ENCODE measurements at places on chromosomes 3 and 15. TPM values are rescaled to one million over a fixed set of nuclear protein-coding genes. Genes with fewer than 3 reads are reported as not detected.

Gene SLC28A1
- total RNA-seq, result not detected

Gene PODXL2
- total RNA-seq, result 13.0 TPM

Gene OR5K2
- total RNA-seq, result not detected

Gene SCAANT1
- total RNA-seq, result not detected

Gene PPARG
- total RNA-seq, result 18.3 TPM

Gene IRAK2
- total RNA-seq, result 6.7 TPM

Gene CMSS1
- 15.0 TPM for total RNA-seq

Gene ADCY5
- 0.13 TPM for total RNA-seq

Gene TFRC
- 132 TPM for total RNA-seq

Gene RTP3
- total RNA-seq, result not detected

Gene GOLGA8Q
- not detected for total RNA-seq

Gene GOLGA8M
- total RNA-seq, result not detected

Gene GOLGA8T
- total RNA-seq, result not detected

Gene GOLGA6B
- total RNA-seq, result not detected

Gene ZBED2
- total RNA-seq, result 20.5 TPM

Gene SLCO2A1
- total RNA-seq, result 2.4 TPM

Gene C3orf85
- total RNA-seq, result not detected

Gene LINGO1
- 0.16 TPM for total RNA-seq

Gene NGRN
- total RNA-seq, result 71.2 TPM

Gene DUOX1
- total RNA-seq, result not detected

Gene TMEM62
- total RNA-seq, result 9.4 TPM

Gene GPR149
- not detected for total RNA-seq

Gene PCSK6
- 0.13 TPM for total RNA-seq

Gene EXD1
- not detected for total RNA-seq

Gene MYRIP
- total RNA-seq, result not detected

Gene GABRB3
- total RNA-seq, result 2.4 TPM

Gene NTRK3
- total RNA-seq, result 0.13 TPM

Gene TGM4
- total RNA-seq, result 0.65 TPM

Gene SI
- total RNA-seq, result not detected

Gene TMEM87A
- 30.0 TPM for total RNA-seq

Gene CHRD
- total RNA-seq, result under 0.01 TPM

Gene A4GNT
- not detected for total RNA-seq

Gene SERINC4
- not detected for total RNA-seq

Gene CEMIP
- 0.51 TPM for total RNA-seq

Gene MB21D2
- 14.1 TPM for total RNA-seq

Gene PTH1R
- 16.1 TPM for total RNA-seq

Gene TEX55
- total RNA-seq, result not detected

Measured in mesangial cell (primary cell).